Hair follicle dermal papilla cell (primary cell): ENCODE measurements at places on chromosomes 7 and 10. TPM values are rescaled to one million over a fixed set of nuclear protein-coding genes. Genes with fewer than 3 reads are reported as not detected.

ZNF804B gene
- not detected in 2 replicates for total RNA-seq

ADAM12 gene
- total RNA-seq = 102 and 168 TPM in 2 replicates

SNCG gene
- 1.5 and 3.2 TPM in 2 replicates for total RNA-seq

CLDN4 gene
- total RNA-seq = 0.16 and 0.24 TPM in 2 replicates

C10orf95 gene
- not detected in 2 replicates for total RNA-seq

HPSE2 gene
- 0.12 and 0.32 TPM in 2 replicates for total RNA-seq

KCNH2 gene
- 0.16 TPM in 1 of 2 replicates, not detected in the other for total RNA-seq

DNAAF5 gene
- 24.4 and 28.2 TPM in 2 replicates for total RNA-seq

BMPR1A gene
- total RNA-seq = 72.3 and 87.5 TPM in 2 replicates

WDR91 gene
- 9.0 and 20.9 TPM in 2 replicates for total RNA-seq

TBXAS1 gene
- 0.12 and 0.32 TPM in 2 replicates for total RNA-seq

C10orf62 gene
- 0.49 TPM in 1 of 2 replicates, not detected in the other for total RNA-seq

SRRM3 gene
- 0.85 and 1.9 TPM in 2 replicates for total RNA-seq

VPS50 gene
- total RNA-seq = 25.5 and 36.0 TPM in 2 replicates

NXPH1 gene
- not detected in 2 replicates for total RNA-seq

CYP2C9 gene
- total RNA-seq = not detected in 2 replicates

MAGI2 gene
- total RNA-seq = 13.8 and 21.7 TPM in 2 replicates

IKZF1 gene
- total RNA-seq = not detected in 2 replicates

PTF1A gene
- not detected in 2 replicates for total RNA-seq

CDNF gene
- 0.24 and 1.9 TPM in 2 replicates for total RNA-seq

UNCX gene
- 0.12 TPM in 1 of 2 replicates, not detected in the other for total RNA-seq

DYDC2 gene
- total RNA-seq = not detected in 2 replicates

STAG3 gene
- 0.12 and 0.32 TPM in 2 replicates for total RNA-seq

EN2 gene
- total RNA-seq = not detected in 2 replicates

SEMA3D gene
- 32.7 and 40.4 TPM in 2 replicates for total RNA-seq

CCNY gene
- 32.1 and 33.5 TPM in 2 replicates for total RNA-seq

SPDYE2B gene
- total RNA-seq = not detected in 2 replicates

WDR86 gene
- total RNA-seq = 0.24 and 1.1 TPM in 2 replicates

CCDC146 gene
- total RNA-seq = 2.2 and 4.1 TPM in 2 replicates

NUTM2A gene
- 0.12 and 0.49 TPM in 2 replicates for total RNA-seq

GRID2IP gene
- 0.12 TPM in 1 of 2 replicates, not detected in the other for total RNA-seq

SEMA4G gene
- total RNA-seq = 0.85 and 1.8 TPM in 2 replicates

STN1 gene
- 29.4 and 39.0 TPM in 2 replicates for total RNA-seq

GRM3 gene
- total RNA-seq = not detected in 2 replicates

INA gene
- total RNA-seq = 12.8 and 13.0 TPM in 2 replicates

TFEC gene
- total RNA-seq = under 0.01 and 0.16 TPM in 2 replicates

ALOX5 gene
- not detected in 2 replicates for total RNA-seq

TMEM213 gene
- not detected in 2 replicates for total RNA-seq

GPR26 gene
- not detected in 2 replicates for total RNA-seq

FLNC gene
- total RNA-seq = 87.9 and 107 TPM in 2 replicates

SFTPD gene
- total RNA-seq = not detected in 2 replicates

PTPRE gene
- total RNA-seq = 16.3 and 16.9 TPM in 2 replicates

ZNF777 gene
- 12.3 and 12.6 TPM in 2 replicates for total RNA-seq

RHOBTB1 gene
- total RNA-seq = 38.3 and 45.3 TPM in 2 replicates

UCN3 gene
- not detected in 2 replicates for total RNA-seq

KCP gene
- total RNA-seq = 0.32 and 0.49 TPM in 2 replicates

FXYD4 gene
- total RNA-seq = not detected in 2 replicates

GDF2 gene
- not detected in 2 replicates for total RNA-seq

CALML3 gene
- total RNA-seq = 0.12 TPM in 1 of 2 replicates, not detected in the other

AVPI1 gene
- 23.5 and 32.1 TPM in 2 replicates for total RNA-seq

GIMAP8 gene
- not detected in 2 replicates for total RNA-seq

OR2A7 gene
- 1.1 and 1.3 TPM in 2 replicates for total RNA-seq

ASL gene
- 68.2 and 82.3 TPM in 2 replicates for total RNA-seq

ADAM22 gene
- 3.0 and 5.5 TPM in 2 replicates for total RNA-seq

DLX6 gene
- total RNA-seq = not detected in 2 replicates
